ENCODE measurements at places on chromosomes 7 and 10.

- DNase-seq = no peak
Observed at GRCh38 chr10:4902571-4903011, 60.6 kb upstream of the AKR1C1 start.

DNA sequence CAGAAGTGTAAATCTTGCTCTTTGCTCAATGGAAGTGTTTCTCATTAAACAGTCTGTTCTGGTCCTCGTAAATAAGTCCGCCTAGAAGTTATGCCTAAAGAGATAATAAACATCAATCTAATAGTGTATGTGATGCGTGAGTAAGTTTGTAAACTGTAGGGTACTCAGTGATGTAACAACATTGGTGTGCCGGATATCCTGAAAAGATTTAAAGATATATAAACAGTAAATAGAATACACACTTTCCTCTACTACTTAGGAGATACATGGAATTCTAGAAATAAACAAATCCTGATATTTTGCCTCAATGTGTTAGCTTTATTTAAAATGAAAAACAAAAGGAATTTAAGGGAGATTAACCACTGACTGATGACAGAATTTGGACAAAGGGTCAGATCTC lies 123.5 kb downstream of the AHR start:
- no peak for DNase-seq

- no peak for DNase-seq
Observed at GRCh38 chr10:28592953-28593352, 60.0 kb downstream of the WAC start.

- DNase-seq = no peak
Observed at GRCh38 chr10:14659626-14660196, 115.0 kb downstream of the FAM107B start.

DNA sequence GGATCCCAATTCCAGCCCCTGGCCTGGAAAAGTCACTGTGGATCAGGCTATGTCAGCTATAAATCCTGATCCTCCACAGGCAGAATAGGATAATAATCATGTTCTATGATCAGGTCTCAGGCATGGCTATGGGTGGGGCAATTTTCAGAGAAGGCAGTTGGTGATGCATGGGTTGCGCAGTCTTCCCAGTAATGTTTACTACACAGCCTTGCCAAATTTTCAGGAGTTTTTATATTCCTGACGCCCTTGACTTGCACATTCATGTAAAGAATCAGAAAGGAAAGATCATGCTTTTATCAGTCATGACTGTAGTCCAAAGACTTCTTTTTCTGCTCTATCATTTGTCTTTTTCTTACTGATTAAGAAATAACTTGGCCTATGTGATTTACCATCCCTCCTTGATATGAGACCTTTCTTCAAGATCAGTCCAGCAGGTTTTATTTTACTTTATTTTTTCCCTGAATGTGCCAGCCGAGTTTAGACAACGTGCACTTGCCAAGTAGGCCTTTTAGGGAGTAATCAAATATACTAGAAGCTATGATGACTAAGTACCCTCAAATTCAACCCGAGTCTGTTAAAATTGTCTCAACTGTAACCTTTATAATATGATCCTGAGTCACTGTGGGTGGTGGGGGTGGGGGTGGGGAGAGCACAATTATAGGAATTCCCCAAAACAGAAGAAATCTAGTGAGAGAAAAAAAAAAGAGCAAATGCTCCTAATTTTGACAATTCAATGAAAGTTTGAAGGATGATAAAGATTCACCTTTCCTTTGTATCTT lies 31.9 kb downstream of the ARL4A start:
- DNase-seq = no peak

- no peak for DNase-seq
Observed at GRCh38 chr7:7051206-7051877, 131.0 kb upstream of the C1GALT1 start.

DNA sequence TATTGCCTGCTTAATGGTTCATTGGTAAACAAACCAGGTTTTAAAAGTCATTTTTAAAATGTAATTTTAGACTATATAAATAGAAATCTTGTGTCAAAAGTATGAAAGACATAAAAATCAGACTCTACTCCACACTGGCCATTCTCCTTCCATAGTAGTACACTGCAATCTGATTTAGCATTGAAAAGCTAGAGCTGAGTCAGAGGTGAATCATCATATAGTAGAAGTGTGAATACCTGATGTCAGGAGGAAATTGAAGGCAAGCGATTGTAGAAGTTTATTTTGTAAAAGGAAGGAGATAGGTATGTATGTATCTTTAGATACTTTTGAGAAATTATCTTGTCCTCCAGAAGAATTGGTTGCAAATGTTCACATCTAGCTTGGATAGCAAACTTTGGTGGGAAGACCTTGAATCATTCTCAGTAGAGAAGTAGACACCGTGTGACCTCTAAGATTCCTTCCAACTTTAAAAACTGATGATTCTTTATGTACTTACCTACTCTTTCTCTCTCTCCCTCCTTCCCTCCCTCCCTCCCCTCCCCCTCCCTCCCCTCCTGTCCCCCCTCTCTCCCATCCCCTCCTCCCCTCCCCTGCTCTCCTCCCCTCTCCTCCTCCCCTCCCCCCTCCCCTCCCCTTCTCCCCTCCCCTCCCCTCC lies 88.1 kb downstream of the BTAF1 start:
- DNase-seq = no peak

GRCh38 chr7:76278540-76278939 lies 23.9 kb upstream of the HSPB1 start:
- no peak for DNase-seq

GRCh38 chr7:468681-469562 lies 50.7 kb downstream of the PDGFA start:
- DNase-seq = no peak

DNA sequence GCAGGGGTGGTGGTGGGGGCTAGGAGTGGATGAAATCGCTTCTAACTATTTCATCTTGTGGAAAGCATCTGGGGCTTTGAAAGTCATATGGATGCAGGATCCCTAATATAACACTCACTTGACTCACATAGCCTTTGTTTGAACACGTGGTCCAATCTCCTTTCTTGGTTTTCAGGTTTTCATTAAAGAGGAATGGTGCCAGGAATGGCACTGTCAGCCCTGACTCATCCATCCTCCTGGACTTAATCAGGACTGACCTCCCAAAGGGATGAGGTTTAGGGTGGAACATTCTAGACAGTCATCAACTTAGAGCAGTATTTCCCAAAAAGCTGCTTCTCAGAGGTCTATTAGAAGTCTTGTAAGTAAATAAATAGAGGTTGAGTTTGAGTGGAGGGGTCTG lies 162.0 kb upstream of the PLXNA4 start:
- DNase-seq = no peak

DNA sequence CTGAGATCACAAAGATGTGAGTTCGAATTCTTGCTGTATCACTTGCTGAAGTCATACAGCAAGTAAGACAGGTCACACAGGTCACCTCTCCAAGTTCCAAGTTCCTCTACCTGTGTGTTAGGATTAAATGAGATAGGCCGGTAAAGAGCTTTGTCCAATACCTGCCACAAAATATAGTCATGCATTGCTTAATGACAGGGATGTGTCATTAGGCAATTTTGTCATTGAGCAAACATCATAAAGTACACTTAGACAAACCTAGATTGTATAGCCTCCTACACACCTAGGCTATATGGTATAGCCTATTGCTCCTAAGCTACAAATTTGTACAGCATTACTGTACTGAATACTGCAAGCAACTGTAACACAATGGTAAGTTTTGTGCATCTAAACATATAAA lies 469.4 kb downstream of the KCNMA1 start:
- no peak for DNase-seq

GRCh38 chr10:84108797-84109196 lies 30.5 kb upstream of the GHITM start:
- no peak for DNase-seq

GRCh38 chr10:15898046-15898445 lies 37.7 kb upstream of the MINDY3 start:
- no peak for DNase-seq

DNA sequence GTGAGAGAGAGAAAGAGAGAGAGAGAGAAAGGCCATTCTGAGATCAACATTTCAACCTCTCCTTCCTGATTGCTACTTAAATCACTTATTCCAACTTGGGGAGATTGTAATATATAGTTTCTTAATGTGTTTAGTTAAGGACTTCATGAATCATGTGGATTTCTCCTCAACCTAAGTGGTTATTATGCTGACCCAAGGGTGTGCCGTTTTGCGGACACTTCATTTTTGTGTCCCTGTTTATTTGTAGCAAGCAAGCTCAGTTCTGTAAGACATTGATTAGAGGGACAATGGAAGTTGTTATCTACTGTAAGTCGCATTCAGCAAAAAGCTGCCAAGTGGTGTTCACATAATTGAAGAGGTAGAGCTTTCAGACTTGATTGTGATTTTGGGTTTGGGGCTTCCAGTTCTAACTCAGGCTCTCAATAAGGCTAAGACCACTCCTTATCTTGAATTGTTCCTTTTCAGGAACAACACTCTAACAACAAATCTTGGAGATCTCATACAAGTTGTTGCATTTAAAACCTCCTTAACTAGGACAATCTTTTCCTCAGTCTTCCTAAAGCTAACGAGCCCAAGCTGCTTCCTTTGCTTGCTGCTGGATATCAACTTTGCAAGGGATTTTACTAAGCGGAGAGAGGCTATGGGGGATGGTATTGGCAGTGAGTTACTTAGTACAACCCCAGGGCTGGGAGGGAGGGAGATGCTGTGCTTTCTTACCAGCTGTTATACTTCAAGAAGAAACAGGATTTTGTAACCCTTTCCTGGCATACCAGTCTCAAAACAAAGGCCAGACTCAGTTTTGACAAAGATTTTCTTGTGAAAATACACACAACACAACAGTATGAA lies 19.8 kb upstream of the COL1A2 start:
- no peak for DNase-seq

DNA sequence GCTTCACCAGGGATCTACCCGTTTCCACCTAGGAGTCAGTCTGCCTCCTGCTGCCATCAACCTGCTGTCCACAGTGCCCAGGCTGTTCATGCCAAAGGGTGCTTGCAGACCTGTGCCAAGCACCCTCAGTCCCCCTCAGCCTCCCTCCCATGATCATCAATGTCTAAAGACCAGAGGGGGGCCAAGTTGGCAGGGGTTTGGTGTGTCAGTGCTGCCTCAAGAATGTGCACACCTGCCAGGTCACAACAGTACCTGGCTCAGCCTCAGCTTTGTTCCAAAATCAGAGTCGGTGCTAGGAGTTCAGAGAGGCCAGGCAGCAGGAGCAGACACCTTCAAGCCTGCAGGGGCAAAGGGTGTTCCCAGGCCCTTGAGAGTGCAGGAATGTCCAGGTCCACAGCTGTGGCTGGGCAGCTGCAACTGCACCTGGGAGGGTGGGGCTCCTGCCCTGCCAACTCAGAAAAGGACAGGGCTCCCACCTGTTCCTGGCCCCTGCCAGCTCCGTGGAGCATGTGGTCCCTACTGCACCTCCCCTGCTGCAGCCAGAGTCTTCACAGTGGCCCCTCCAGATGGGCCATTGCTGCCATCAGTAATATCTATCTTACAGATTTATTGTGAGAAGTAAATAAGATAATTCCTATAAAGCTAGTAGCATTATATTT lies 219.5 kb downstream of the POLR1F start:
- no peak for DNase-seq

DNA sequence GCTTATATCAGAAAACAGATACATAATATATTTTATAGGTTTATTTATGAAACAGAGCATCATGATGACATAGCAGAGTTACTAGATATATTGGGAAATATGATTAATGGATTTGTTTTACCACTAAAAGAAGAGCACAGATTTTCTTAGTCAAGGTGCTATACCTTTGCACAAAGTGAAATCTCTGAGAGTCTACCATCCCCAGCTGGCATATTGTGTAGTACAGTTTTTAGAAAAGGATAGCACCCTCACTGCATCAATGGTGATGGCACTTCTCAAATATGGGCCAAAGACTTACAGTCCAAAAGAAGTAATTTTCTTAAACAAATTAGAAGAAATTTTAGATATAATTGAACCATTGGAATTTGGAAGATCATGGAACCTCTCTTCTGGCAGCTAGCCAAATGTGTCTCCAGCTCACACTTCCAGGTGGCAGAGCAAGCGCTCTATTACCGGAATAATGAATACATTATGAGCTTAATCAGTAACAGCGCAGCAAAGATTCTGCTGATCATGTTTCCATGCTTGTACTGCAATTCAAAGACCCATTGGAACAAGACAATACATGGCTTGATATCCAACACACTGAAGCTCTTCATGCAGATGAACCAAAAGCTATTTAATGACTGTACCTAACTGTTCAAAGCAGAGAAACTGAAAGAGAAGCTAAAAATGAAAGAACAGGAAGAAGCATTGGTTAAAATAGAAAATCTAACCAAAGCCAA lies 21.9 kb upstream of the CREB3L2 start:
- DNase-seq = no peak

DNA sequence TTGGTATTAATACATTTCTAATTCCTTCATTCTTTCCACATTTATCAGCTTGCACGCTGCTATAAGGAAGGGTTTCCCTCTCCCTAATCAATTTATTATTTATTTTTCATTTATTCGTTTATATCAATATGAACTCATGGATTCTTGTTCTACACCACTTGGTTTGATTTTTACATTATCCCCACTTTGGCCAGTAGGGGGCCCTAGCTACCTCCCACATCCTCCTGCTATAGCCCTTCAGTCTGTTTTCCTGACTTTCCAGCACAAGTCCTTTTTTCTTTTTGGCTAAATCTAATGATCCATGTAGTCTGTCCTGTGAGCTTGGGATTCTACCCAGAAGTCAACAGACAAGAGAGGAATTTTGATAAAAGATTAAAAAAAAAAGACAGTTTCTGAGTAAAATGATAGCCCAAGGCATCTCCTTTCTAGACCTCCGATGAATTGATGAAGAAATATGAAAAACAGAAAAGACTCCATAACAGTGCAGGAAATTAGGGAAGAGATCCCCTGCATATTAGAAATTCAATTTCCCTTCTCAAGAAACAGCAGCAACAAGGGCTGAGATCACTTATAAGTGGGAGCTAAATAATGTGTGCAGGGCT lies 47.7 kb downstream of the LYZL2 start:
- peak; percentile 31 for DNase-seq

DNA sequence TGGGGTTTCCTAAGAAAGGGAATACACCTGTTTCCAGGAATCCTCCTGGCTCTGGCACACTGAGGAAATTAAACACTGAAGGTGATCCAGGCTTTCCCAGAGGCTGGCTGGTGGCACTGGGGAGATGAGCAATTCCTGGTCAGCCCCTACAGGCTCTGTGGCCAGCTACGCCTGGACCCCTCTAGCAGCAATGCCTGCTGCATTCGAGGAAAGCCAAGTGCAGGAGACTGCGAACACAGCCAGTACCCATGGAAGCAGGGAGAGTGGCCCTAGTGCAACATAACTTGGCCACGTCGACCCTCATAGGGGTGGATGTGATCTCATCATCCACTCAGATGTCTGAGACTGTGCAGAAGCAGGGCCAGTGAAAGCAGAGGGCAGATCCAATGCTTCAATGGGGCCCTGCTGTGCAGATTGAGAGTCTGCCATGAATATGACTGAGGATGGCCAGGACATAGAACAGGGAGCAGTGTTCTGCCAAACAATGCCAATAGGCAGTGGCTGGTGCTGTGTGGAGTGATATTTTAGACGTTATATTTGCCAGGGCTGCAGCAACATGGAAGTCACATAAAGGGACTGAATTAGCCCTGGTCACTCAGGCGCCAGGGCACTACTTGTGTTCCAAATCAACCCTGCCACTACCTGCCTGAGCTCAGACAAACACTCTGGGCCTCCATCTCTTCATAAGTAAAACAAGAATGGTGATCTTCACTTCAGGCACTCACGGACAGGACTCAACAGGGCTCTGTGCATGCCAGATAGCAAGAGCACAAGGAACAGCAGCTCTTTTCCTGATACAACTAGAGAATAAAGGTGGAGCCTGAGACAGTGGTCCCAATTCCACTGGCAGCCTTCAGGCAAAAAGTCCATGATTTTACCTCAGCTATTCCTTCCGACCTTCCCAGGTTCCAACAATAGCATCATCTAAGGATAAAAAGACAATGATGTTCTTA lies 2.4 kb downstream of the ZNF488 start:
- DNase-seq = no peak

GRCh38 chr7:2757904-2758672 lies 70.1 kb downstream of the AMZ1 start:
- DNase-seq = peak; percentile 33
